ENCODE measurements at places on chromosomes 1 and 21.

DNA sequence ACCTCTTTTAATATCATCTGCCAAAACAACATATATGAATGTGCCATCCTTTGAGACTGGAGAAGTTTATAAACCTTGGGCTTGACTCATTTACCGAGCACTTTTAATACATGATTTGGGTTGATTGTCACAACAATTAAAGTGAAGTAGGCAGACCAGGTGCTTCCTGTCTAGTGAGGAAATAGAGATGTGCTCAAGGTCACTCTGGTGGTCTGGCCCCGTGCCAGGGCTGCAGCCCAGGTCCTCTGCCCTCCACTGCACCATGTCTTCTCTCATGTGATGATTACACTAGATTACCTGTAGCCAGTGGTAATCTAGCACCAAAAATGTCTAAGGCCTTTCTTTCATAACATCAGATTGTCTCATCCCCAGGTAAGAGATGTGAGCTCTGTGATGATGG, 61.8 kb upstream of the LAMC2 start:
- DNase-seq: no peak

DNA sequence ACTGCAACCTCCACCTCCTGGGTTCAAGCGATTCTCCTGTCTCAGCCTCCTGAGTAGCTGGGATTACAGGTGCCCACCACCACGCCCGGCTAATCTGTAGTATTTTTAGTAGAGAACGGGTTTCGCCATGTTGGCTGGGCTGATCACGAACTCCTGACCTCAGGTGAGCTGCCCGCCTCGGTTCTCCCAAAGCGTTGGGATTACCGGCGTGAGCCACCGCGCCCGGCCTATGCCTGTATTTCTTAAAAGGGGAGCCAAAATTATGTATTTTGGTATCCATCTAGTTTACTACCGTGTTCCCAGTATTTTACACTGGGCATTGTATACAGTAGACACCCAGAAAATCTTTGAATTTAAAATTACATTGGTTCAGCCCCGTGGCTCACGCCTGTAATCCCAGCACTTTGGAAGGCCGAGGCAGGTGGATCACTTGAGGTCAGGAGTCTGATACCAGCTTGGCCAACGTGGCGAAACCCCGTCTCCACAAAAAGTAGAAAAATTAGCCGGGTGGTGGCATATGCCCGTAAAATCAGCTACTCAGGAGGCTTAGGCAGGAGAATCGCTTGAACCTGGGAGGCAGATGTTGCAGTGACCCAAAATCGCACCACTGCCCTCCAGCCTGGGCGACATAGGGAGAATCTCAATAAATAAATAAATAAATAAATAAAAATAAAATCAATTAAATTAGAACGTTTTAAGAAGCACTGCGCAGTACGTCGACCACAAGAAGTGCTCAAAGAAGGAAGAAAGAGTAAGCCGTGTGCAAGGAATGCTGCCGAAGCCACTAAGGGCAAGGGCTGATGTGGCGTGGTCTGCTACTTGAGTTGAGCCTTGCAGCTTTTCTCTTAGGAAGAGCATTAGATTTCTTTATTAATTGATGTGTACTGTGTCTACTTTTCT, 1.5 kb upstream of the THRAP3 start:
- peak; percentile 2 for DNase-seq

GRCh38 chr1:8905582-8906191, 27.2 kb upstream of the ENO1 start:
- no peak for DNase-seq

DNA sequence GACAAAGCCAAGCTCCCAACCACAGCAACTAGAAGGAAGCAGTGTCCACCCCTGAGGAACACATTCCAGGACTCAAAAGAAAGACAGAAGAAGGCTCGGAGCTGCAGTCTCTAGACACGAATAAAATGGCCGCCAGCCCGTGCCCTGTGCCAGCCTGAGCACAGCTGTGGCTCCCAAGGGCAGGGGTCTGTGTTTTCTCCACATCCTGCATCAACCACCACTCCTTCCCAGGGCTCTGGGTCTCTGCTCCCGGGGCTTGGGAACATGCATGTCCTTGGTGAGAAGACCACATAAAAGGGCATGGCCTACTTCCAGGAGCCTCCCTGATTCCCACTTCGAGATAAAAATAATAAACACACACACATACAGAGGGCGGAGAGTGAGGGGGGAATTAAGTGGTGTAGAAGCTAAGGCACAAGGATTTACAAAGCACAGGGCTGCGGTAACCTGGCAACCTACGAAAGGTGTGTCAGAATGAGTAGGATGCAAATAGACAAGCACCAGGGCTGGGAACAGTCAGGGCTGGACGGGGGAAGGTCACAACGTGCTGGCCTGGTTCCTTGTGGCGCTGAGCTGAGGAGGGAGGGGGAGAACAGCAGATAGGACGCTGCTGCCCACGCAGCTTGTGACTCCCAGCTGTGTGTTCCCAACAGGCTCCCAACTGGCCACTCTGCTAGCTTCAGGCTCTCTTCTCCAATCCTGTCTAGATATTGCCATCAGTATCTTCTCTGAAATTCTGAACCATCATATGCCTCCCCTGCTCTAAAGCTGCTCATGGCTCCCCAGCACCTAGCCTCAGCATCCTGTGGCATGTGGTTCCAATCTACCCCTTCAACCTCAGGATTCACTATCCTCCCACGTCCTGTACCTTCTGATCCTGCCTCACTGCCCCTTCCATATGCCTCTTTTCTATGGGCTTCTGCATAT, 72.5 kb downstream of the CD34 start:
- no peak for DNase-seq

- no peak for DNase-seq
Measured at GRCh38 chr21:25296252-25296651, 311.0 kb downstream of the MRPL39 start.

DNA sequence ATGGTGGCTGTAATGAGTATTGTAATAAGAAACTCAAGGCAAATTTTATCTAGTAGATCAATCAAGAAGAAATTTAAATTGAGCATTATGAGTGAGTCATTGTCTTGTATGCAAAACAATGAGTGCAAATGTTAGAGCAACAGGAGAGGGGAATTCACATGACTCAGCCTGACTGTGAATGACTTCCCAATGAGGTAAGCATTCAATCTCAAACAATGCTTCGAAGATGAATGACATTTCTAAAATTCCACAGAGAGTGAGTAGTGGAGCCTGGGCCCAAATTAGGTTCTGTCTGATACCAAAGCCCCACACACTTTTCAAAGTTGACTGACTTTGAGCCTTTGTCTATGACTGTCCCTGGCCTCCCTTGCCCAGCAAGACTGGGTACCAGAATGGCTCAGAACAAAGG, 738.0 kb downstream of the PTPRU start:
- no peak for DNase-seq
